ENCODE measurements at places on chromosomes 12 and 14. TPM values are rescaled to one million over a fixed set of nuclear protein-coding genes. Genes with fewer than 3 reads are reported as not detected.

DNA sequence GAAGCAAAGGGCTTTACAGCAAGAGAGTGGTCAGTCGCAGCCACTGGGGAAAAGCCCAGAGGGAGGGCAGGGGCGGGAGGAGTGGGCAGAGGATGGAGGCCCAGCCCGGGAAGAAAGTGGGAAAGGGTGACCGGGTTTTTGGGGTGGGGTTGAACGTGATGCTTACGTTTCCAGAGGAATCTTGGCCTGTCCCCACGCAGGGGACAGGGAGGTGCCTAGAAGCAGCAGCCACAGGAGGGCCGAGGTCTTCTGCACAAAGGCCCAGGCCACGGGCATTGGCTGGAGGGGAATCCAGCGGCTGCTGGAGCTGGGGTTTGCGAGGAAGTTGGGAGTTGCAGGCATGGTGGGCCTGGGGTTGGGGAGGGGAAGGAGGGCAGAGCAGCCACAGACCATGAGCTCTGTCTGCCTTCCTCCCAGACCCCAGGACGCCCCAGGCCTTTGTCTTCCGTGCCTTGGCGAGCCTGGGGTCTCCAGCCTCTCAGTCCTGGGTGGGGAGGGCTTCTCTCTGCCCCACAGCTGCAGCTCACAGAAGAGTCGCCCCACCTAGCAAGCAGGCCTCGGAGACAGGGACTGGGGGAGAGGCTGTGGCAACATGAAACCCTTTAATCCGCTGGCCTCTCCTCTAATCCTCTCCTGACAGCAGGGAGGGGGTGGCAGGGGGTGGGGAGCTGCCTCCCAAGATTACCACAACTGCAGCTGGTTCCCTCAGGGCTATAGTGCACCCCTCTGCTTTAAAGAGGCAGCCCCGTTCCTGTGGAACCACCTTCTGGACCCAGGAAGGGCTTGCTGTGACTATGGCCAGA lies at the start of gene CACNA2D4:
Gene CACNA2D4 (minus strand): TSS at position 572 of the 803 bp plus-strand sequence. CDS start 179 bp downstream, at position 393.
- DNase-seq, result no peak

- no peak for DNase-seq
These were observed 12.1 kb upstream of the OR6J1 start for GRCh38 chr14:22656226-22656625.

DNA sequence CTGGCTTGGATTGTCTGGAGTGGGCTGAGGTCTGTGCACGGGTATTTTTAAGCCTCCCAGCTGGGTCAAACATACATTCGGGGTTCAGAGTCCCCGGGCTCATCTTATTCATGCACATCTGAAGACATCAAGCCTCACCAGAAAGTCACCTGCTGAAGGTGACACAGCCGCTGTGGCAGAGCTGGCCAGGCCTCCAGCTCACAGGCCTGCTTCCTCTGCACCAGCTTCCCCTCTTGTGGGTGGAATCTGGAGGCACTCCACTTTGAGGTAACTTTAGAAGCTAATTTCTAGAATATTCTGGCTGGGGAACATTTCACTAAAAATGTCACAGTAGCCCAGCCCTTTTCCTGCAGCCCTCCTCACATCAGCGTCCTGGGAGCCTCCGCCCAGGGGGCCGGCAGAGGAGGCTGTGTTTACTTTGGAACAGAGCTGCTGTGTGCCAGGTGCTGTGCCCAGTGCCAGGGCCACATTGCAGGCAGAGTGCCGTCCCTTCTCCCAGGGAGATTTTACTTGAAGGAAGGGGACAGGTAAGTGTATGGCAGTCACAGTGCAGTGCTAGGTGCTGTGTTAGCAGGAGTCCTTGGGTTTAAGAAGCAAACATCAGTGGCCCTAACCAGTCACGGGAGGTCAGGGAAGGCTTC lies 62.2 kb downstream of the TSPAN11 start:
- no peak for DNase-seq

Gene EMP1
- total RNA-seq, result 4.2 TPM

Gene COX8C
- not detected for total RNA-seq

GRCh38 chr12:105840384-105840783 lies 298.4 kb downstream of the NUAK1 start:
- no peak for DNase-seq

Gene DTX1
- total RNA-seq, result not detected

- no peak for DNase-seq
These were observed 344 bp downstream of the SPTLC2 start for GRCh38 chr14:77616133-77616453.

- no peak for DNase-seq
These were observed 21.1 kb downstream of the CINP start for GRCh38 chr14:102341566-102341965.

DNA sequence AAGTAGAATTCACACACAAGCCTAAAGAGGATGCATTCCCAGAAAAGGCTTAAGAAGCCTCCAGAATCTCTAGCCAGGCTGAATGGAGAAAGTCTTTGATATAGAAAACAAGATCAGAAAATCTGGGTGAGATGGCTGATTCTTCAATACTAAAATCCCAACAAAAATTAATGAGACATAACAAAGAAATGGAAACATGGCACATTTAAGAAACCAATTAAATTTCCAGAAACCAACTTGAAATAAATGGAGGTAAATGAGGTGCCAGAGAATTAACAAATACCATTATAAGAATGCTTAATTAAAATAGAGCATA lies 51.9 kb downstream of the CPSF6 start:
- DNase-seq, result no peak

Gene KRT83
- not detected for total RNA-seq

GRCh38 chr14:61438860-61439765 lies 117.7 kb downstream of the PRKCH start:
- no peak for DNase-seq

DNA sequence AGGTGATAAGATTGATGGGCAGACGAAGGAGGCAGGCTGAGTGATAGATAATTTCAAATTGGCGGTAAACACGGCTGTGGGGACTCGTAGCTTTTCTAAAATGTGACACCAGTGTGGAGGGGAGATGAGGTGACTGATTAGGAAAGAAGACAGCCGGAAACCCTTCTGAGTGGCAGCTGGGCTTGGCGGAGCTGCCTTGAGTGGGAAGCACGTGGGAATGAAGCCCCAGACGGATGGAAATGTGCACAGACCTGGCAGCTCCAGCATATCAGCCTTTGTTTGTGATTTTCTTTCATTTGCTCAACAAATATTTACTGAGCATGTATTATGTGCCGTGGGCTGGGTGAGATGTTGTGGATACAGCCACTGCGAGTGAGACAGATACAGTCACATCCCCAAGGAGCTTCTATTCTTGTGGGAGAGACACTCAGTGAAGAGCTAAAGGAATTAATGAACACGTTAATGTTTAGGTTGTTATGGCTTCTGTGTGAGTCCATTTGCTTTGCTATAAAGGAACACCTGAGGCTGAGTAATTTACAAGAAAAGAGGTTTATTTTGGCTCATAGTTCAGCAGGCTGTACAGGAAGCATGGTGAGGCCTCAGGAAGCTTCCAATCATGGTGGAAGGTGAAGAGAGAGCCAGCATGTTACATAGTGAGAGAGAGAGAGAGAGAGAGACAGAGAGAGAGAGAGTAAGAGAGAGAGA lies 65.5 kb upstream of the LHX5 start:
- DNase-seq, result no peak

- DNase-seq, result no peak
These were observed 65.1 kb upstream of the GZMB start for GRCh38 chr14:24699052-24699451.

- no peak for DNase-seq
These were observed 1386.3 kb downstream of the LRFN5 start for GRCh38 chr14:42992930-42993329.

DNA sequence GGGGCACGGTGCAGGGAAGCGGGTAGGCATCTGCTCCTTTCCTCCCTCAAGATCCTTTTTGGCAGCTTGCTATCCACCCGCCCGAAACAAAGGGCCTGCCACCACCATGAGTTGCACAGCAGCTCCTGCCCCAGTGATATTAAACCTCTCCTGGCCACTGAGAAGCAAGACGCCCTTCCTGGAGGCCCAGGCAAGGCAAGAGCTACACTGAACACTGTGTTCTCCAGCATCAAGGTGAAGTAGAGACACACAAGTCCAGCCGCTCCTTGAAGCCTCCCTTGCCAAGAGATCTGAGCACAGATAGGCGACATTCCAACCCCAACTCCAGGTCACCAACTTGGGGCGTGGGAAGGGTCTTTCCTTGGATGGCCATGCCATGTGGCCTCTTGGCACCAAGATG lies 70.9 kb downstream of the ACTN1 start:
- no peak for DNase-seq

DNA sequence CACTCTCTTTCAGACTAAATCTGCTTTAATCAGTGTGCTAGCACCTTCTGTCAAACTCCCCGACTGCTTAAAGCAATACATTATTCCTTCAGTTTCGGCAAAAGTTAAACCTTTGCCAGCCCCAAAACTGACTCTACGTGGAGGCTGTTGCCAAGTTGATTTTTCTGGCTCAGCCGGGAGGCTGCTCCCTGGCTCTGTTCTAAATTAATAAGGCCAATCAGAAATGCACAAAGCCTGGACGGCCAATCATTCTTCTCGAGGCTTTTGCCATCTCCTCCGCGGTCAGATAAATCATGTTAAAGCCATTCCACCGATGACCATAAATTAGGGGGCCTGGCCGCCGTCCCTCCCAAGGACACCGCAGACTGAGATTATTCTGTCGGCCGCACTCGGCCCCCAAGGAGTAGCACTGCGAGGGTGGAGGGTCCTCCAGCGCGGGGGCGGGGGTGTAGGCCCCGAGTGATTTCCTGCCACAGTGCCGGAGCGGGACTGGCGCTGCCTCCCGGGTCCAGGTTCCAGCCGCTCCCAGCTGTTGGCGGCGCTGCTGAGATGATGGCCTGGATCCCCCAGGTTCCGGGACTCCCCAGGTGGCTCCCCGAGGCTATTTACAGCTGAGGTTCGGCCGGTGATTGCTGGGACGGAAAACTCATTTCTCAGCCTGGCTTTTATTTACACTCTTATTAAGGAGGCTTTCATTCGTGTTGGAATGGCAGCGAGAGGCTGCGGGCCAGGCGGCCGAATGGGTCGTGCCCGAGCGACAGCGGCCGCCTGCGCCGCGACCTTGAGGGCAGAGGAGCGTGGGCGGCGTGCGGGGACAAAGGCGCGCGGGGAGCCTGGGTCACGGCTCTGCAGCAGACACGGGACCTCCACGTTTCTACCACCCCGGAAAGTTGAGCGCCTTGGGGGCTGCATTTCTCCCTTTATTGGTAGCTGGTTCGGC lies 165.1 kb downstream of the MON2 start:
- DNase-seq, result peak; percentile 70

DNA sequence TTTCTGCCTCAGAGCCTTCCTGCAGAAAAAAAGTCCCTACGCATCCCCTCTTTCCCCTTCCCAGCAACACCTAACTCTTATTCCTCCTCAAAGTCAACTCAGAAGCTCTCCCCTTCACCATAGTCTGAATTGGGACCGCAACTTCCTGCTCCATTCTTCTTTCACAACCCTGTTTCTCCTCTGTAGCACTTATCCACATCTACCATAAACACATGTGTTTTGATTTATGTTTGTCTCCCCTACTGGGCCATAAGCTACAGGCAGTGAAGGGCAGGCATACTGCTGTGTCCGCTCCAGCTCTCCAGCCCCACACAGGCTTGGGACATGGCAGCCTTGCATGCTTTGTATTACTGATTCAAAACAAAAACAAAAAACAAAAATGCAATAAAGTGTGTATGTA lies 5.9 kb downstream of the SDR9C7 start:
- DNase-seq, result no peak

DNA sequence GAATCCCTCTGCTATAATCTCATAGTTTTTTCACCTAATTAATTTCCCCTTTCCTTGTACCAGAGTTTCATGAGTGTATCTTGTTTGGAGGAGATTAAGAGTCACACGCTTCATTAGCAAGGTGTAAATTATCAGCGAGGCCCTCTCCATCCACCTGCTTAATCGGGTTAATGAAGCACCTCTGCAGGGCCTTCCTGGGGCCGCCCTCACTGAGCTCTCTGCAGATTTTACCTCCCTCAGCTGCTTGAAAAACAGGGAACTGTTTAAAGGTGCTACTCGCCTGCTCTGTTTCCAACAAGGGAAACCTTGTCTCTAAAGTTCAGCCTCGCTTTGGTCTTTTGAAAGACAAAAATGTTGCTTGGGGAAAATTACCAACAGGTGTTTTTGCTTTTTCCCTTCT lies 35.8 kb downstream of the OTX2 start:
- no peak for DNase-seq

Gene P3H3
- total RNA-seq, result not detected

Gene SYT10
- total RNA-seq, result not detected

Gene C12orf50
- total RNA-seq, result not detected

- no peak for DNase-seq
These were observed 210.9 kb upstream of the FKBP4 start for GRCh38 chr12:2583642-2584401.

Data from natural killer cell treated with Interleukin-12 subunit alpha and Interleukin-12 subunit beta and Interleukin-15 and Interleukin-18, amount 100 ng/mL, for 72 hours (primary cell).